ENCODE measurements at places on chromosomes 1 and 21.

- no peak for DNase-seq
Measured at GRCh38 chr1:29655945-29656850, 419.9 kb downstream of the PTPRU start.

- no peak for DNase-seq
Measured at GRCh38 chr1:205199090-205199930, 12.2 kb downstream of the DSTYK start.

DNA sequence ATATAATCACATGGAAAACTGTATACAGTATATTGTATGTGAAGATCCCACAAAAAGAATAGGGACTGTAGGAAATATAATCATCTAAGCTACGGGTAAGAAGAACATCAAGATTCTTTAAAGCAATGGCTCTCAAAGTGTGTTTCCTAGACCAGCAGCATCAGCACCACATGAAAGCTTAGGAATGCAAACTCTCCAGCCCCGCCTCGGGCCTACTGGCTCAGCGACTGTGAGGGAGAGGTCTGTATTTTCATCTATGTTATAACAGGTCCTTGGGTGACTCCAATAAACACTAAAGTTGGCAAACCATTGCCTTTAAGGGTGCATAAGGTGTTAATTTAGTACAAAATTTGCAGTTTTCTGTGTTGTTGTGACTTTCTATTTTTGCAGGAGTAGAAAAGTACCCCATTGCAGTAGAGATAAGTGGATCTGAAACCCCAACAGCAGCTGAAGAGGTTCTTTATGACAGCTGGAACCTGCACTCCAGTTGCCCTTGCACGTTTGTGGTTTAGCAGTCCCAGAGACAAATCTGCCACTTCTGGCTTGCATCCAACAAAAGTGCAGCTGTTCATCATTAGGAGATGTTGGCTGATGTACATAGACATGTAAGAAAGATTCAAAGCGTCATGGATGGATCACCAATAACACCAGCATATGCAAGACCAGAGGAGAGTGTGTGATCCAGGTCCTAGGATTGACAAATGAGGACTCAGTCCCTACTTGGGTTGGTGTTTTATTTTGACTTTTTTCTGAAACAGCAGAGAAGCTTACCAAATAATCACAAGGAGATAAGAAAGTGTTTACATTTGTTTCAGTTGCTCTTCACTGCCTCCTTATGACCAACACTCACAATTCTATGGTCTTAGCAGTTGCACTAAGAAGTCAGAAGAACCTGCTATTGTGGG lies 15.9 kb upstream of the IFNAR1 start:
- no peak for DNase-seq

GRCh38 chr1:201261771-201262547 lies 21.3 kb upstream of the PKP1 start:
- DNase-seq: no peak
